ENCODE measurements at places on chromosomes 5 and 9.

GRCh38 chr5:60522292-60522905 lies 177.6 kb downstream of the DEPDC1B start:
- no peak for DNase-seq

DNA sequence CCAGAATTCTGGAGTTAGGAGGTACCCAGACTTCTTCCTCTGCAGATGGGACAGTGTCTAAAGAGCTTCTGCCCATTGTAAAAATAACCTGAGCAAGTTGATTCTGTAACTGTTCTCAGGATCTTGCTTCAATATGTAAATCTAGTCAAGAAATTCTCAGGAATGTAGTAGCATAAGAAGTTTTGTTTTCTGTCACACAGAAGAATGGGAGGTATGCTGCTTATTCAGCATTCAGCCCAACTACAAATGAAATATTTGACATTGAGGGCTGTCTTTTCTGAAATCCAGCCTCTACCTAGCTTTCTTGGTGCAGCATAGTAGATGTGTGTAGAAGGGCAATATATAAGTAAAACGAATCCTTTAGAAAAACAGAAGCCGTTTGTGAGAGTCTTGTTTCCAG lies 13.8 kb downstream of the MACIR start:
- no peak for DNase-seq

- no peak for DNase-seq
Observed at GRCh38 chr9:36924757-36925432, 109.2 kb downstream of the PAX5 start.

GRCh38 chr9:105342147-105342505 lies 97.7 kb downstream of the SLC44A1 start:
- DNase-seq = no peak

DNA sequence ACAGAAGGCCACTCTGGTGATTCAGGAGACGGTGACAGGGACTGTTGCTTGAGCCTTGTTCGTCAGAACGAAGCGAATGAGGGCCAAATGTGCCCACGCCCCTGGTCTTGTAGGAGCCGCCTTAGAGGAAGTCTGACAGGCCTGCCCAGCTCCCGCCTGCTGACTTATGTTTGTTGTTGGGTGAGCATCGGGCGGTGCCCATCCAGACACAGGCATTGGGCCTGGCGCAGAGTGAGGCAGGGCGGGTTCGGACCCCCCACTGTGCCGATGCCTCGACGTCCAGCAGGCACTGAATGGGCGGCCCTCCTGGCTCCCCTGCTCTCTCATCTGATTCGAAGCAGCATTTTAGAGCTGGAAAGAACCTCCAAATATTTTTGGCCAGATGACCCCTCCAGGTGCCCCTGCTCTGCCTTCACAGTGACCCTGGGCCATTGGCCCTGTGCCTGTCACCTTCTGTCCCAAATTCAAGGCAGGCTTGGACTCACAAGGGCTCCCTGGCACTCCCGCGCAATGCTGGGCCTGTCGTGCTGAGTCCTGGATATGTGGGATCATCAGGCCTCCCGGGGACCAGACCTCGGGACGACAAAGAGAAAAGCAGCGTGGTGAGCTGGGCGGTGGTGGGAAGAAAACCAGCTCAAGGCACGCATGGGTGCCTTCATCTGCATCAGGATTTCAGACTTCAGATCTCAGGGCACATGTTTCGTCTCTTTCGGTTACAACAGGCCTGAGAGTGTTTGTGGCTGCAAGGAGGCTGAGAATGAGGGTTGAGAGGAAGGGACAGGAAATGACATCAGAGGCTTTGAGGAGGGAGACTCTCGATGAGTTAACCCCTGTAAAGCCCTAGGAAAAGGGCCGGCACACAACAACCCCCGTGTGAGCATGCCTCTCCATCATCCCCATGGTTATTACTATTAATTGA lies 37.1 kb upstream of the OLFM1 start:
- DNase-seq = no peak

DNA sequence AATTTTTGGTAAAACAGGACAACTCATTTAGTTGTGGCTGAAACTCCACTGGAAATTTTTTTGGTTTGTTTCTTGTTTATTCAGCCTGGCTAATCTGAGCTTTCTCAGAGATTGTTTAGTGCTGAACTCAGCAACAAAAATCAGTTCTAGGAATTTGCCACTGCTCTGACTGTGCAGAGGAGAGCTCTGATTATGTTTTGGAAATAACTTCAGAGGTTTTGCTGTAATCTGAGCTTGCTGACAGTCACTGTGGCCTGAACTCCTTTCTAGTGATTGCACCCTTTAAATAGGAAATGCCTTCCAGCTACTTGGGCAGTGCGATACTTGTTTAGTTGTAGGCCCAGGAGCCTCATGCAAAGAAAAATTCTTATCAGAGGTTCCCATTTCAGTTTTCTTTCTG lies 60.2 kb downstream of the OSTF1 start:
- DNase-seq = peak; percentile 40

GRCh38 chr9:108002371-108002956 lies 512.9 kb upstream of the KLF4 start:
- no peak for DNase-seq

DNA sequence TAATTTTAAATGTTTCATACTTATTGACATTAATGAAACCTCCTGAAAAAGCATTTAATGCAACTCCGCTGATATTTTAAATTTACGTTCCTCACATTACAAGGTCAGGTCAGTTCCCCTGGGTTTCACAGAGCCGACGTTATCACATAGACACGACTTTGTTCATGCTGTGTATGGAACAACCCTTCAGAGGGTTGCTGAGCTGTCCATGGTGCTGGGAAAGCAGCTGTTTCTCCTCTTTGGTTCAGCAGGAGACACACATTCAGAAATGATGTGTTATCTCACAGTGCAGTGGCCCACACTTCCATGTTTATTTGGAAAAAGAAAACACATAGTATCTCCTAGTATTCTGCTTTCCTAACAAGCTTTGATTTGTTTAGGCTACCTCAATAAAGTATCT lies 53.5 kb downstream of the PPP2R2B start:
- peak; percentile 32 for DNase-seq

GRCh38 chr9:33956544-33956943 lies 92.1 kb downstream of the UBAP2 start:
- DNase-seq = no peak

GRCh38 chr5:83474991-83475390 lies 3.4 kb downstream of the VCAN start:
- no peak for DNase-seq

GRCh38 chr9:136550439-136551289 lies 4.8 kb upstream of the NOTCH1 start:
- DNase-seq = no peak

- DNase-seq = no peak
Observed at GRCh38 chr9:94911986-94912635, 185.6 kb downstream of the AOPEP start.

DNA sequence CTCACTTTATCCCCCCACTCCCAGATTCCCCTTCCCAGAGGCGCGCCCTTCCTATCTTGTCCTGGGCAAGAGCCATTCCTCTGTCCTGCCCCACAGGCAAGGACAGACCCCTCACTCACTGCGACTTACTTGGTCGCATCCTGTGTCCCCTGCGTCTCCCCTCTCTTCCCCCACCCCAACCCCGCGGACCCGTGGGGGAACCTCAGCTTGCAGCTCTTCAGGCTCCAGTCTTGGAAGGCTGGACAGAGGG lies 542 bp downstream of the GGTA1 start:
- no peak for DNase-seq

DNA sequence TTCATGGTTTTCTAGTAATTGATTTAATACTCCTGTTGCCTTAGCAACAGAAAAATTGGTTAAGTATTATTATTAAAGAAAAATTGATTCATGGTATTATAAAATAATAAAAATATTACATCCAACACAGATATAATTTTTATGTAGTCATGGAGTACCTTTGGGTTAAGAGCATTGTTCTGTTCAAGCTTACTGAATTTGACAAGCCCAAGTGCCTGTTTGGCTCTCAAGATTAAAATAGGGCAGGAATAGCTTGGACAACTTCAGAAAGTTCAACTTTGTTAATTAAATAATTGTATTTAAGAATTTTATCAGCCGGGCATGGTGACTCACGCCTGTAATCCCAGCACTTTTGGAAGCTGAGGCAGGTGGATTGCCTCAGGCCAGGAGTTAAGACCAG lies 82.0 kb downstream of the NIPBL start:
- no peak for DNase-seq
